ENCODE measurements at places on chromosomes 5 and 9. TPM values are rescaled to one million over a fixed set of nuclear protein-coding genes. Genes with fewer than 3 reads are reported as not detected.

DMRTA1 gene
- 1.4 TPM for total RNA-seq

WDR31 gene
- 1.7 TPM for total RNA-seq

PAPPA gene
- total RNA-seq: 5.9 TPM

ADAMTSL1 gene
- total RNA-seq: 42.3 TPM

GALNT12 gene
- 13.0 TPM for total RNA-seq

CDH9 gene
- 0.53 TPM for total RNA-seq

SPINK13 gene
- total RNA-seq: not detected

WNT8A gene
- total RNA-seq: not detected

EGFLAM gene
- total RNA-seq: 17.4 TPM

CNTRL gene
- 37.8 TPM for total RNA-seq

SPINK5 gene
- 0.21 TPM for total RNA-seq

PCDHA1 gene
- 0.21 TPM for total RNA-seq

SPINK6 gene
- not detected for total RNA-seq

CDX1 gene
- 0.21 TPM for total RNA-seq

PRSS3 gene
- not detected for total RNA-seq

TENT4A gene
- 26.8 TPM for total RNA-seq

PCDHB3 gene
- 4.6 TPM for total RNA-seq

HBEGF gene
- 9.7 TPM for total RNA-seq

SH3RF2 gene
- total RNA-seq: 1.0 TPM

ELAVL2 gene
- 14.8 TPM for total RNA-seq

GABRA6 gene
- total RNA-seq: not detected

NPR2 gene
- 23.1 TPM for total RNA-seq

DAPK1 gene
- 79.2 TPM for total RNA-seq

LTC4S gene
- total RNA-seq: 1.8 TPM

NFX1 gene
- total RNA-seq: 24.1 TPM

QSOX2 gene
- total RNA-seq: 7.6 TPM

NR4A3 gene
- 4.7 TPM for total RNA-seq

PCDHB5 gene
- 7.0 TPM for total RNA-seq

NR5A1 gene
- not detected for total RNA-seq

TMEM174 gene
- total RNA-seq: not detected

PCDHB11 gene
- total RNA-seq: 7.3 TPM

IL17B gene
- 8.9 TPM for total RNA-seq

FRRS1L gene
- total RNA-seq: 7.8 TPM

Measured in urinary bladder (tissue), 4 donors.